ENCODE measurements at places on chromosomes 3 and 15. TPM values are rescaled to one million over a fixed set of nuclear protein-coding genes. Genes with fewer than 3 reads are reported as not detected.

The C3orf20 gene
- not detected for total RNA-seq

The SPINT1 gene
- 8.4 TPM for total RNA-seq

The TADA3 gene
- total RNA-seq = 121 TPM

The LRRIQ4 gene
- total RNA-seq = not detected

The CELSR3 gene
- total RNA-seq = 0.86 TPM

The FBXW12 gene
- not detected for total RNA-seq
